ENCODE measurements at places on chromosomes 3 and 15. TPM values are rescaled to one million over a fixed set of nuclear protein-coding genes. Genes with fewer than 3 reads are reported as not detected.

DNA sequence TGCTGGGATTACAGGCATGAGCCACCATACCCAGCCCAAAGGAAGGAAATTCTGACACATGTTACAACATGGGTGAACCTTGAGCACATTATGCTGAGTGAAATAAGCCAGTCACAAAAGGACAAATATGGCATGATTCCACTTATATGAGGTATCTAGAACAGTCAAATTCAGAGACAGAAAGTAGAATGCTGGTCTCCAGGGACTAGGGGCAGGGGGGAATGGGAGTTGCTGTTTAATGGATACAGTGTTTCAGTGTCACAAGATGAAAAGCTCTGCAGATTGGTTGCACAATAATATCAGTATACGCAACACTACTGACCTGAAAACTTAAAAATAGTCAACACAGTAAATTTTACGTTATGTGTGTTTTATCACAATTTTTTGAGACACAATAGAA, 4.1 kb downstream of the SPATA12 start:
- no peak for DNase-seq

- no peak for DNase-seq
Observed at GRCh38 chr15:64112904-64113303, 17.1 kb downstream of the SNX1 start.

- no peak for DNase-seq
Observed at GRCh38 chr3:72659188-72659587, 189.1 kb downstream of the SHQ1 start.

The ANKRD63 gene
- total RNA-seq = not detected

The TGM4 gene
- not detected for total RNA-seq
